ENCODE measurements at places on chromosomes 16 and 17. TPM values are rescaled to one million over a fixed set of nuclear protein-coding genes. Genes with fewer than 3 reads are reported as not detected.

DNA sequence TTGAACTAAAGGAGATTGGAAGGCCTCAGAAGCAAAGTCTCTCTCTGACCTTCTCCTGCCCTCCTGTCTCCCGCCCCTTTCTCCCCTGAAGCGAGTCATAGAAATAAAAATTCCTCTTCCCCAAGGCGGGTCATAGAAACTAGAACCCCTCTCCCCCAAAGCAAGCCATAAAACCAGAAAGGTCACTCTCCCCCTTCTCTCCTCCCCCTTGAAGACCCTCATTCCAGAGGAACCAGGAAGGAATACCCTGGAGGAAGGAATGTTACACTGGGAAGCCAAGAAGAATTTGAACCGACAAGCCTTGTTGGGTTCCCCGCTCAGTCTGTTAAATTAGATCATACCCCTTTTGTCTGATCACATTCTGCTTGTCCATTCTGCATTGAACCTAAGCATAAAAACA lies 2.7 kb upstream of the GJC1 start:
- DNase-seq = no peak
- H3K27me3 ChIP-seq = peaks cover 7% of the 10 kb centered on the region
- no peak overlapping the region for H3K4me3 ChIP-seq
- no peak overlapping the region for H3K27ac ChIP-seq

DNA sequence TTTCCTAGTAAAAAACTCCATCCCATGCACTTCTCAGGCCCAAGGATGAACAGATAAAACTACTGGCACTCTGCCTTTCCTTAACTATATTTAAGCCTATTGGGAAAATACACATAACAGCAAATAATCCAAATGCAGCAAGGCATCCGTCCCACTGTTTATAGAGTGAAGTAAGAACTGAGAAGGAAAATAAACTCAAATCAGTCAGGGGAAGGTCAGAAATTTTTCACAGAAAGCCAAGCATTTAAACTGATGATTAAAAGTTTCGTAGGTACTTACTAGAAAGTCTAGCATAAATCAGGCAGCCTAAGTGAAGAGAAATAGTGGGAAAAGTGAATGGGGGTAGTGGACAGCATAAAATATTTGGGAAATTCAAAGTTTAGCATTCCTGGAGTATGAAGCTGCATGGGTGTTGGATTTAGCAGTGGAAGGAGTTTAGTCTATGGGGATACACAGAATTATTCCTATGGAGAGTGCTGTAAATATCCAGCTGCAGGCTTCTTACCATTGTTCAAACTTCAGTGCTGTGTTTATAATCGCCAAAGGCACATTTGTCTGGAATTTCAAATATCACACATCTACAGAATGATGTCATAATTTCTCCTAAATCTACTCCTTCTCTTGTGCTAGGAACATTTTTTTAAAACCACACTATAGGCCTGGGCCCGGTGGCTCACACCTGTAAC lies 1131.0 kb upstream of the GOT2 start:
- no peak overlapping the region for H3K4me3 ChIP-seq
- no peak for DNase-seq
- peaks cover 3% of the 10 kb centered on the region for H3K27me3 ChIP-seq
- no peaks in the 10 kb centered on the region for H3K4me1 ChIP-seq

- H3K27me3 ChIP-seq = no peaks in the 10 kb centered on the region
- no peaks in the 10 kb centered on the region for H3K4me1 ChIP-seq
- no peak overlapping the region for H3K4me3 ChIP-seq
- DNase-seq = no peak
- H3K36me3 ChIP-seq = no peaks in the 10 kb centered on the region
- H3K27ac ChIP-seq = no peak overlapping the region
Measured at GRCh38 chr17:71970312-71970711, 150.5 kb upstream of the SOX9 start.

GRCh38 chr16:87334651-87335624 lies 17.7 kb upstream of the C16orf95 start:
- no peaks in the 10 kb centered on the region for H3K4me1 ChIP-seq
- DNase-seq = no peak
- no peak overlapping the region for H3K4me3 ChIP-seq
- no peak overlapping the region for H3K27ac ChIP-seq
- H3K27me3 ChIP-seq = no peaks in the 10 kb centered on the region
- peaks cover 25% of the 10 kb centered on the region for H3K36me3 ChIP-seq

STAT5A gene
- 45.8 TPM for total RNA-seq

P2RX1 gene
- 22.5 TPM for total RNA-seq

DDX5 gene
- total RNA-seq = 1,102 TPM

STH gene
- not detected for total RNA-seq

CDRT15 gene
- total RNA-seq = not detected
